ENCODE measurements at places on chromosomes 1 and 21.

- DNase-seq = no peak
Measured at GRCh38 chr21:19433623-19434022, 1030.0 kb upstream of the TMPRSS15 start.

GRCh38 chr1:35294809-35295208 lies 26.3 kb downstream of the ZMYM4 start:
- no peak for DNase-seq

DNA sequence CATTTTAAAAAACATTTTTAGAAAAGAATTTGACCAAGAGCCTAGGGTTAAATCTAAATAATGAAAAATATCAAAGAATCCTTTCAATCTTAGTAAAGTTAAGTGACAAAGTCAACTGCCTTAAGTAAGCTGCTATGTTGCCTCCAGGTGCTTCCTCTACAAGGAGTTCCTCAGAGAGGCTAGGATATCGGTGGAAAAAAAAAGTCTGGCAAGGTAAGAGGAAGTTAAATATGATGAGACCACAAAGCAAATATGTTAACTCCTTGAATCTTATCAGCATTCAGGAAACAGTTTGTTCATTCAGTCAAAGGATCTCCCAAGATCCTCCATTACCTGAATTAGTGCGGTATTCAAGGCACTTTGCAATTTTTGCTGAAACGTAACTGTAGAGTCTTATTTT lies 563.5 kb downstream of the PTPRC start:
- no peak for DNase-seq

GRCh38 chr1:37839676-37840075 lies 19.7 kb downstream of the MTF1 start:
- DNase-seq = no peak

DNA sequence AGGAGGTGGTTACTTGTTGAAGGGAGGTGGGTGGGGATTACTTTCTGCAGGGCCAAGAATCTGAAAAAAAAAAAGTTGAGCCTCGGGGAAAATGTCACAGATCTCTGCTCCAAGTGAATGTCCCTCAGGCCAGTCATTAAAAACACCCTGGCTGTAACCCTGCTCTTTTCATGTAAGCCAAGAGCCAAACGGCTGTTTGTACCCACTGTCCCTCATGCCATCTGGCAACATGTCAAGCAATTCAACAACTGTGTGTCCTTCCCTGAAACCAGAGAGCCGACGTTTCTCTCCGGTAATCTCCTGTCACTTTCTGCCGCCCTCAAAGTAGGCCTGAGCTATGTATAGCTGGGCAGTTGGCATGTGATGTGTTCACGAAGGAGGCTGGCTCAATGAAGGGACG lies 14.7 kb downstream of the CASQ2 start:
- DNase-seq = no peak
